Vagina (tissue), 2 donors: ENCODE measurements at places on chromosomes 6 and 20.

DNA sequence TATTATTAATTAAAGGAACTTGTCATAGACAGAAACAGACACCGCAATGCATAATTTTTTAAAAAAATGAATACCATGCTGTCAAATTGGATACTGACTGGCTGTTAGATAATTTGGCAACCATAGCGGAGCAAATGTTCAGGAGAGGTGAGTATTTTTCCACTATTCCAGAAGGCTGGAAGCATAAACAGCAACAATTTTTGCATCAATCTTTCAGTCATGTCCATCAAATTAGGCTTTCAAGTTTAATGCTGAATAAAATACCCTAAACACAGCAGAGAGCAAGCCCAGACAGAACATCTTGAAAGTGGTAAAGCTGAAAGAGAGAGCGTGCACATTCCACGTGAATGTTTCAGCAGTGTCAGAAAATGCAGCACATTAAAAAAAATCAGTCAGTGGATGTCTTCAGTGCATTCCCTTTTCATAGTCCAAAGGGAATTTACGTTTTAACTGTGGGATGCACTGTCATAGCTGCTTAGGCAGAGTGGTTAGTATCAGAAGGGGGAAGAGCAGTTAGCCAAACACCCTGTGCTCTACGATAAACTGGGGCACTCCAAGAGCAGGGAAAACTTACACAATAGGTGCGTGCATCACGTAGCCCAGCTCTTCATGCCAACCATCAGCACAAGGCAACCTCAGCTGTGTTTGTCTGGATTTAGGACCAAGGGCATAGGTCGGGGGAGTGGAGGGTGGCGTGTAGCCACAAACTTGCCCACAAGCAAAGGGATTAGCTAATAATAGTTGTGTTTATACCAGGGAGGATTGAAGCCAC, 116.2 kb upstream of the STMND1 start:
- DNase-seq, result no peak

DNA sequence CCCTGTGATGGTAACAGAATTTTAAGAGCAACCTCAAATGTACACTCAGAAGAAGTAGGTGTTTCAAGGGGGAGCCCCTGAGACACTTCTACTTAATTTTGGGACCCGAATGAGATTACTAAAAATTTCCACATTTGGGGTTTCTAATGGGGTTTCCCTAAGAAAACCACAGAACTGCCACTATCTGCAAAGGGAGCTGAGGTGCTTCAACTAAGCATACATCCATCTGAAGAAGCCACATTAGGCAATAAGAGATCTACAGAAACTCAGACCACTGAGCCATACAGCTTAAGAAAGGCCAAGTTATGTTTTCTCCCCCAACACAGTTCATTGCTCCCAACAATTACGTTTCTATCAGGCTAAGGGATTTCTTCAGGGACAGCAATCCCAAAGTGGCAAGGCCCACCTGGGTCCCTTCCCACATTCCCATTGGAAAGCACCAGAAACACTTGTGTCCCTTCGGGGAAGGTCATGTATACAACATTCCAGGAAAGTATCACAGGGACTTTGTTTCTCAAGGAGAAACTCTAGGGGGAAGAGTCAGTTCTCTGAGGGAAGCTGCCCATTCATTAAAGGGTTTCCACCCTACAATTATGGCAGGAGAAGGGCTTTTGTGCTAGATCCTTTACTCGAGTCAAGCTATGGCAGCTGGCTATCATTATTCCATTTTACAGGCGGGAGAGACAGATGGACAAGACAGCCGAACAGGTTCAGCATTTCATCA, 5.0 kb downstream of the BCL2L1 start:
- no peak for DNase-seq

- no peak for DNase-seq
These were observed 21.8 kb upstream of the ISM1 start for GRCh38 chr20:13199279-13199678.

DNA sequence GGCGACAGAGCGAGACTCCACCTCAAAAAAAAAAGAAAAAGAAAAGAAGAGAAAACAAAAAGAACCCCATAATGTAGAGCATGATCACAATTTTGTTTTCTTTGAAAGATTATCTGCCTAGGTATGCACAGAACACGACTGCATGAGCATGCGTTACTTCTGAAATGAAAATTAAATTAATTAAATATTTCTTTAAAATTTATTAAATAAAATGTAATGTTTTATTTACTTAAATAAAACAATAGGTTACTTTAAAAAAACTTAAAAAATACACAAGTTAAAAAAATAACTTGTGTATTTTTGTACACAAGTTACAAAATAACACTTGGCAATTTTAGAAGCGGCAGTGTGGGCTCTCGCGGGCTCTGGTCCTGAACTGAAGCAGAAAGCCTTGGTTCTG, 107.8 kb downstream of the TFAP2A start:
- no peak for DNase-seq

DNA sequence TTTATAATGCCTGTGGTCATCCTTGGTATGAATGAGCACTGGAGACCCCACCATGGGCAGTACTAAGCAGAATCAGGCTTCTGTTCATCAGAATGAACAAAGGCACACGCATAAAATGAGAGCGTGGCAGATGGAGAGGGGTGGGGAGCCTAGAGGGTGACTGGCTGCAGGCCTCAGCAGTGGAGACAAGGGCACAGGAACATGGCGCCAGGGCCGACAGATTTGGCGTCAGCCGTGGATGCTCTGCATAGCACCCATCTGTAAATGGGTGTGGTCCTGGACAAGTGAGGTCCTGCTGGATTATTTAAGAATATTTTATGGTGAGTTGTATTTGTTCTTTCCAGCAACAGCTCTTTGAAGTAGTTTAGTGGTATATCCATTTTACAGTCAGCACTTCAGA, 33.1 kb downstream of the E2F3 start:
- no peak for DNase-seq

DNA sequence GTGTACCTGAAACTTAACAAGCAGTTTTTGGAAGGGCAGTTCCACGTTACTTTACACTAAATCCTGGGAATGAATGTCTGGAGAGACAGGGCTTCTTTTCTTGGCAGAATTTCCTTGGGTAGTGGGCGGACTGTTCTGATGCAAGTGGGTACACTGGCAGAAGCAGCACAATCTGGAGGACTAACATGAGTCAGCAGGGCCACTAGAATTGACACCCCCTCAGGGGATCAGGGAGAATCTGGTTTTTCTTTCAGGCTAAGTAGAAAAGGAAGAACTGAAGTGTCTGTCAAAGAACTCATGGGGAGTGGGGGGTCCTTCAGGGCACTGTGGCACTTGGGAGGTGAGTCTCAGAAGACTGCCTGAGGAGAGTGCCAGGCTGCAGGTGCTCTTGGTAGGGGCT, 34.6 kb downstream of the PANK2 start:
- DNase-seq, result no peak

- no peak for DNase-seq
These were observed 480.0 kb upstream of the JARID2 start for GRCh38 chr6:14765721-14766390.

- peak; percentile 90 for DNase-seq
These were observed 158.4 kb downstream of the ANKRD60 start for GRCh38 chr20:58069796-58070663.

DNA sequence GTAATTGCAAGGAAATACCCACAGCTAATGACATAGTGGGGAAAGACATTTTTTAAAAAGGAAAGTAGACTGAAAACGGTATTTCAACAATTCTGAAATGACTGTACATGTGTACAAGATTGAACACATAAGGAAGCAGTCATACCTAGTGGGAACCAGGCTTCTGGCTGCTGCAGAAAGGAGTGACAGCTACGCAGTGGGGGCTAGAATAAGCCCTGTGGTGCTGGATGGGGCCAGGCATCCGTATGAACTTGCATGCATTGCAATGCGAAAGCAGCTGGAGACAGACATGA, 54.9 kb upstream of the GPR31 start:
- DNase-seq, result no peak

- no peak for DNase-seq
These were observed 51.1 kb upstream of the MYL9 start for GRCh38 chr20:36490191-36490590.

DNA sequence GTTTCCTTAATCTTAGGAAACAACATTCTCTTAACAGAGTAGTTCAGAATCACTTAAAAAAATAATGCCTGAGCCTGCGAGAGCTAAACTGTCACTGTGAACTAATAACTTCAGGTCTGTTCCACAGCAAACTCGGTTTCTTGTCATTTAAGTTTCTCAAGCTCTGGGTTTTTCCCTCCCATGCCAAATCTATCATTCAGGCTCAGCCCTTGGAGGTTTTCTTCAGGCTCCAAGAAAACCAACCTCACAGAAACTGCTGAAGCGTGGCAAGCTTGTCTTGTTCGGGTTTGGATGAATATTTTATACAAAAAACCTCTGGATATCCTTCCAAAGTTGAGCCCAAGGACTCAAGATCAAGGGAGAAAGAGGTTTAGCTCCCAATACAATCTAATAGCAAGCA, 99.7 kb upstream of the SNX9 start:
- DNase-seq, result no peak

- DNase-seq, result no peak
These were observed 107.9 kb upstream of the NXT1 start for GRCh38 chr20:23242556-23243180.

GRCh38 chr6:73074175-73074574, 151.1 kb downstream of the KHDC1L start:
- DNase-seq, result no peak

- DNase-seq, result no peak
These were observed 56.6 kb upstream of the TSHZ2 start for GRCh38 chr20:52915564-52915963.

DNA sequence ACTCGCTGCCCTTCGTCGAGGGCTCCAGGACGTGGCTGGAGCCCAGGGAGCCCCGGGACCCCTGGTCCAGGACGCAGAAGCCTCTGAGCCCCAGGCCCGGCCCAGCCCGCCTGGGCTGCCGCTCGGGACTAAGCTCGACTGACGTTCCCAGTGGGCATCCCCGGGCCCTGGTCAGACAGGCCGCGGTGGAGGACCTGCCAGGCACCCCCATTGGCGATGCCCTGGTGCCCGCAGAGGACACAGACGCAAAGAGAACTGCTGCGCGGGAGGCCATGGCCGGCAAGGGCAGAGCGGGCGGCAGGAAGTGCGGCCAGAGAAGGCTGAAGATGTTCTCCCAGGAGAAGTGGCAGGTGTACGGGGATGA, 28.9 kb downstream of the ZNF831 start:
- DNase-seq, result no peak

DNA sequence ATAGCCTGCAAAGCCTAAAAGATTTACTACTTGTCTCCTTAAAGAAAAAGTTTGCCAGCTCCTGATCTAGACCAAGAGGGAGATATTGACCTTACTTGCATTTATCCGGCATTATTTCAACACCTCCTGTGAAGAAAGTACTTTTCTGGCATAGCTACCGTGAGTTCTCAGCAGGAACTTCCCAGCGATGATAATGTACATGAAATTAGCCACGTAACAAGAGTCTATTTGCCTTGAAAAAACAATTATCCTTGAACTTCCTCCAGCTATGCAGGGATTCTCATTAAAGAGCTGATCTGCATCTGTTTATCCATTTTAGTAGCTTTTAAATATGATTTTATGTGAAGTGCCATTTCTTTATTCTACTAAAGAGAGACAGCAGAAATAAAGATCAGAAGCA, 41.7 kb downstream of the ALDH5A1 start:
- DNase-seq, result no peak

DNA sequence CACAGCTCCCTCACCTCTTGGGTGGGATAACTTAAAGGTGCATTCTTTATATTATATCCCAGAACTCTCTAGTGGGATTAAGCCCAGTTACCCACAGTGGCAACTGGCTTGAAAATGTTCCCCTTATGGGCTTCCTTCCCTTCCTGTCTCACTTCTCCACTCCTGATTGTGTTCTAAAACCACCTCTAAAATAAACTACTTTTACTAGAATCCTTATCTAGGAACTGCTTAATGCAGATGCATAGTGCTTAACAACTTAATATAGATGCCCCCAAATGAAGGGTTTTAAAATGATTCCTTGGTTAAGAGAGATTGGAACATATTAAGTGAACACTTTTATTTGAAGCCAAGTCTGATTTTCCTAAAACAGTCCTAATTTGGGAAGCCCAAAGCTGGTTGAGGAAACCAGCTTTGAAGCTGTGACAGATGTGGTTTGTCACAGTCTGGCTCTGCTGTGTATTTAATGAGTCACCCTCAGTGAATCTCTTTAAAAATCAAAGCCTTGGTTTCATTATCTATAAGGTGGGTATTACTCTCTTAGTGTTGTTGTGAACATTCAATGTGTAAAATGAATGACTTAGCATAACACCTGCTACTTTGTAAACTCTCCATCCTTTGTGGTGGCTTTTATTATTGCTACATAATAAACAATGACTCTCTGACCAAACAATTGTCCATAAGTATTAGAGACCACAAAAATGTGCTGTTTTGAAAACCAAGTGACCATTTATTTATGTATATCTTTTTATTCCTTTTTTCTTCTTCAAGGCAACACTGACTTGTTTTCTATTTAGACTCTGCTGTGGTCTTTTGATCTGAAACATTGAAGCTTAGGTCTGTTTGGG, 24.4 kb downstream of the PLCB1 start:
- DNase-seq, result no peak

DNA sequence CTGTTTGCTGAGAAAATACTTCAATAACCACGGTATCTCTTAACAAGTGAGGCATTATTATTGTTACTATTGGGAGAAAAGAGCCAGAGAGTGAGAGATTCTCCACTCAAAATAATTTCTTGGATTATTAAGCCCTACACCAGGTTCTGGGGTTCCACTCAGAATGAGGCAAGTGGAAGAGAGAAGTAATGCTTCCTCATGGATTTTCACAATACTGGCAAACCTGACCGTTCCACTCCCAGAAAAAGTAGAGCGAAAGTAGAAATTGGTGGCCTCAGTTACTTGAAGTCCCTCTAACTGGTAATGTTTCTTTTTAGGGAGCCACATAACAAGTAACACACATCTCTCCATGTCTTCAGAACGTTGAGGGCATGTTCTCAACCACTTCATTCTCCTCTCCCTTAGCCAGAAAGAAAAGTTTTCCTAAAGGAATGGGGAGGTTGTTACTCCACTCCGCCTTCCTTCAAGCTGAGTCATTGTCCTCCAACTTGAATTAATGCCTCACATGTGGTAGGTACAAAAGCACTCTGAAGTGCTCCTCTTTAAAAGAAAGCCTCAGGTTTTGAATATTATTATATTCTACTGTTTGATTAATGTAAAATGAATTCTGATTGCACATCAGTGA, 1.9 kb downstream of the BAG2 start:
- DNase-seq, result no peak

GRCh38 chr20:53524589-53525312, 68.9 kb downstream of the ZNF217 start:
- no peak for DNase-seq

GRCh38 chr6:1872649-1873131, 263.0 kb downstream of the FOXC1 start:
- DNase-seq, result no peak

- no peak for DNase-seq
These were observed 11.1 kb upstream of the ADIG start for GRCh38 chr20:38569747-38570525.

DNA sequence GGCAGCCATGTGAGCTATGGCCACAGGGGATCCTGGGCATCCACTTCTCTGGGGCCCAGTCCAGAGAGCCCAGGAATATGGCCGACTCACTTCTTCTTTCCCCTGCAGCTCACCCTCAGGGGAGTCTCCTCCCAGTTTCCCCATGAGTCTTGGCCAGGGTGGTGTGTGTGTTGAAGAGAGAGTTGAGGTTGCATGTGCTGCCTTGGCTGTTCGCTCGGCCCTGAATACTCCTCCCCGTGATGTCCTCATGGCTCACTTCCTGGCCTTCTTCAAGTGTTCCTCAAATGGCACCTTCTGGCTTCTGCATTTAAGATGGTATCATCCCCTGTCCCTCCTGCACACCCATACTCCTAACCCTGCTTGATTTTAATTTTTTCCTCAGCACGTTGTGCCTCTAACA, 3.2 kb upstream of the TREML1 start:
- peak; percentile 77 for DNase-seq

- DNase-seq, result no peak
These were observed 577 bp upstream of the SLC24A3 start for GRCh38 chr20:19211661-19212468.
